ENCODE measurements at places on chromosomes 2 and 18.

DNA sequence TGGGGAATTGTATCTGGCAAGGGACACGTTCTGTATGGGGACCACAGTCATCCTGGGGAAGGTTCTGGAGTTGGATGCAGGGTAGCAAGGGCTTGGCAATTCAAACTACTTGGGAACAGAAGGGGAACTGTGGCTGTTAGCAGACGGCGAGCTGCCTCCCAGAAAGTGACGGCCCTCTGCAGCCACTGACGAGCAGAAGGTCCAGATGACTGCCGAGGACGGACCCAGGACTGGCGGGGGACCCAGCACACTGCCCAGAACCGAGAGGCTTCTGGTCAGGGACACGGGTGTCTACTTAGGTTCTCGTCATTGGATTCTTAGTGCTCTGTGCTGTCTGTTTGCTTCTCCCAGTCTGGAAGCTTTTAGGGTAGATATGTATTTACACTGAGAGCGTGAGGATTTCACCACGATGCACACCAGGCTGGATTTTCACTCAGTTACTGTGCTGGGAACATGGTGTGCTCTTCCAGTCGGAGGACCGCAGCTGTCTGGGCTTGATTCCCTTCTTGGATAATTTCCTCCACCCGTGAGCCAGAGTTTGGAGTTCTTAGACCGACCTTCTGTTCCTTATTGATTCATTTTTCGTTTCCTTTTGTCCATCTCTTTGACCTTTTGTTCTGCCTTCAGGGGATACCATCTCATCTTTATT, 13.4 kb downstream of the GPR35 start:
- no peak for DNase-seq

DNA sequence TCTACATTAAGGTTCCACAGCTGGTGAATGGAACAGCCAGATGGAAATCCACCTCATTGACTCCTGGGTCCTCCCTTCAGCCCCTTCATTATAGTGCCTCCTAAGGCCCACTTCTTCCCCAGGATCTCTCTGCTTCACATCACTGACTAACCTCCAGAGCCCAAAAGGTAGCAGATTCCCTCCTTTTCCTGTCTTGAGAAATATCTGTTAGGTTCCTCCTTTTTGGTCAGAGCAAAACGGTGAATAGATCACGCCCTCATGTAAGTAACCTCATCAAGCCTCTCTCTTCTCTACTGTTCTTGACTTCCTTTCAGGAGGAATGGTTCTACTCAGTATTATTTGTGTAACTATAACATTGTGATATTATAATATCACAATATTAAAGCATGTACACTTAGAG, 155.0 kb upstream of the SRD5A2 start:
- no peak for DNase-seq

- DNase-seq, result no peak
Observed at GRCh38 chr2:118847762-118848172, 319 bp upstream of the EN1 start.

DNA sequence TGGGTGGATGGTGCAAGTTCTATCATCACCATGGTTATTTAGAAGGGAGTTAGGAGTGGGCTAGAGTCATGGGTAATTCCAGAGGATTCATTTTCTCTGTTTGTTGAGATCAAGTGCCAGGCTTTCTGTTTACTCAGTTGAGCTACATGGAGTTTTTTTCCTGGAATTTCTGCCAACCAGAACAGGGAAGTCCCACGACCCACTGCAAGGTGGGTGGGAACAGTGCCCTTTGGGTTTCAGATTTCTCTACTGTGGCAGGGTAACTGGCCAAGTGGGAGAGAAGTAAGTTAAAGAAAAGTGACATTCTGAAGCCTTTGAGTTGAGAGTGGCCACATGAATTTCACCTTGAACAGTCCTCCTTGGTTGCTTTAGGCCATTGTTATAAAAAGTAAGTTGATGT, 138.9 kb downstream of the SLC39A10 start:
- DNase-seq, result no peak

DNA sequence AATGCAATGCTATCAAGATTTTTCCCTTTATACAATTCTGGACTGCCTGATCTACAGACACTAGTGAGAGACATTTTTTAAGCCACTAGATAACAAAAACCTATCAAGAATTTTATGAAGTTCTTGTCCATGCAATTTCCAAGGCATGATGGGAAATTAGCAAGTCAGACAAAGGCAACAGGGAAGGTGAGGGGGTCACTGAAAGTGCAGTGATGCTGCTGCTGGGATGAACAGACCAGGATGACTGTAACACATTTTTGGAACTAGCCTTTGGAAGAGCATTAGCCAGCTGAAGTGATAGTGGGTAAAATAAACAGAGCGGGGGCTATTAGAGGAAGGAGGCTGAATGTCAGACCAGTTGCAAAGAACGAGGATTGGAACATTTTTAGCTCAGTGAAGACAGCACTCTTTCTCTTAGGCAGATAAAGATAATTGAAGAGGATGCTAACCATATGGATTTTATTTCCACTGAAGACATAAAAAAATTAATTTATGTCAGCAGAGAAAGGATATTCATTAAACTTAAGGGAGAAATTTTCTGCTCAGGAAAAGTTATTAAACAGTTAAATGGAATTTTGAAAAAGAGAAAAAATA, 17.9 kb downstream of the NRXN1 start:
- no peak for DNase-seq

GRCh38 chr2:20723543-20723942, 56.6 kb downstream of the GDF7 start:
- DNase-seq, result no peak

DNA sequence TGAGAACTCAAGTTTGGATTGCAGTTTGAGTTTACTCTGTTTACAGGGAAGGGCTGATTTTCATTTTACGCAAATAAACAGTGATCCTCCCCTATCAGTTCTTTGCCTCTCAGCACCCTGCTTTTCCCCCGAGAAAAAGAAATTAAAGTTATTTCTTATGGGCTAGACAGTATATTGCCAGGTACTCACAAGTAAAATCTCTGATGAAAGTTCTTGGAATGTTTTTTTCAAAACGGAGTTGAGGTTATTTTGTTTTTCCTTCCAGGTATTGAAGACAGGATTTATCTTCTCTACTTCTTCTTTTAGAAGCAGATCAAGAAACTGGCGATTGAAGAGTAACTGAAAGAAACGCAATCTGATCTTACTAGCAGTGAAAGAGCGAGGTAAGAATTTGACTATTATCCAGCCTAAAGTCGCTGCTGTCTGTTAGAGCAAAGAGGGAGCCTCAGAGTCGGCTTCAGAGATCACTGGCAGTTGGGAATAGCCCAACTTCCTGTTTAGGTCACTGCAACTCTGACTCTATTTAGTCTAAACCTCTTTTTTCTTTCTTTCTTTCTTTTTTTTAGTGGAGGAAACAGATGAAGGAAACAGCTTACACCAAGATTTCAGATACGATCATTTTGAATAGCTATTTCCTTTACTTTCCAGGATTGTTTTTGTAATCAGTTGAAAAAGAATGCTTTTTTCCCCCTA, at the start of gene TFPI:
TFPI (minus strand) TSS at position 425 of the 693 bp plus-strand sequence. CDS start 50,667 bp downstream, outside the sequence.
- no peak for DNase-seq

DNA sequence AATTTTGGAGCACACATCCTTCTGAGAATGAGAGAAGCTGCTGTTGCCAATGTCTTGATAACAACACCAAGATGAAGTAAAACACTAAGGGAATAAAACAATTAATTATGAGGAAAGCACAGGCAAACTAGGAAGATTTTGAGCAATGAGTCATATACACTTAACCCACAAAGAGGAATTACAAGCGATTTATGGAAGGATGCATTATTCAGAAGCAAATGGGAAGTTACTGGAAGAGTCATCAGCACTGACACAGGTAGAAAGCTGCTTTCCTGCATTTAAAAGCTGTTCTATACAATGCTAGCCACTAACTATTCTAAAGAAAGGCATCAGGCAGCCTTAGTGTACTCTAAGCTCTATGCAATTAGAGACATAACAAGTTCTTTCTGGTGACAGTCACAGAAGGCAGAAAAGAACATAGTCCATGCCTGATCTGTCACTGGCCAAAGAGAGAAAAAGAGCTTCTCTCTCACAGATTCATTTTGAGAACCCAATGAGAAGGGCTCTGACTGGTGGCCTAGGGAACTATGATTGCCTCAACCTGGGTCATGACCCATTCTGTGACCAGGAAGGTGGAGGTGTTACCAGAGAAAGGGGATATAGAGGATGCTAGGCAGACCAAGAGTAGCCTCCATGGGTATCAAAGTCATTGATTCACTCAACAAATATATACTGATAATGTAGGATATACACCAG, 45.4 kb downstream of the M1AP start:
- DNase-seq, result no peak

GRCh38 chr2:8547284-8548064, 134.4 kb upstream of the ID2 start:
- no peak for DNase-seq

- DNase-seq, result no peak
Observed at GRCh38 chr2:198113316-198113715, 308.9 kb downstream of the PLCL1 start.

- no peak for DNase-seq
Observed at GRCh38 chr2:54065411-54065810, 50.0 kb upstream of the ACYP2 start.

- DNase-seq, result no peak
Observed at GRCh38 chr2:42560899-42561298, 7.5 kb upstream of the MTA3 start.

DNA sequence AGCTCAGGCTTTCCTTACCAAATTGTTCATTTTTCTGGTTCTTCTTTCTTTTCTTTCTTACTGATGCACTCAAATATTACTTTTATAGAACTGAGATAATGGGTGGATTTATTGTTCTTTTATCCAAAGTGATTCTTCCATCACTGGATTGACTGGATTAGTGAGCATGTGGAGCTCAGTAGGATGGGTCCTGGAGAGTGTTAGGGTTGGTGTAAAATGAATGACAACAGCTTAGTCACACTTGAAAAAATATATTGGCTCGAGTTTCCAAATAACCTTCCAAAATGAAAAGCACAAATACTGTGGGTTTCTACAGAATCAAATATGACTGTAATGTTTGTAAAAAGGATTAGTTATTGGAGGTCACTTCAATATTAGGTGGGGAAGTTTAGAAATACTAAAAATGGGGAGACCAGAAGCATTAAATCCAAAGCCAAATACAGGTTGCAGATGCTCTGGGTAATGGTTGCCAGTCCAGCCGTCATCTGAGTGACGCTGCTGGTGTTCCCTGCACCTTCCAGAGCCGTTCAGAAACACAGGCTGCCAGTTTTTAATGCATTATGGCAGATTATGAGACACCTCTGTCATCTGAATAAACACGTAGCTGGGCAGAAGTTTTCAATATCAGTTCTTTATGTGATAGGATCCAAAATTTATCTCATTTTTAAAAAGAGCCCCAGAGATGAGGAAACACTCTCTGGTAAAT, 294.8 kb upstream of the NRP2 start:
- no peak for DNase-seq

- no peak for DNase-seq
Observed at GRCh38 chr2:238797537-238797936, 50.3 kb upstream of the TWIST2 start.

- no peak for DNase-seq
Observed at GRCh38 chr2:109255654-109256053, 126.6 kb downstream of the SH3RF3 start.

- no peak for DNase-seq
Observed at GRCh38 chr18:56921896-56922480, 224.9 kb upstream of the BOD1L2 start.

DNA sequence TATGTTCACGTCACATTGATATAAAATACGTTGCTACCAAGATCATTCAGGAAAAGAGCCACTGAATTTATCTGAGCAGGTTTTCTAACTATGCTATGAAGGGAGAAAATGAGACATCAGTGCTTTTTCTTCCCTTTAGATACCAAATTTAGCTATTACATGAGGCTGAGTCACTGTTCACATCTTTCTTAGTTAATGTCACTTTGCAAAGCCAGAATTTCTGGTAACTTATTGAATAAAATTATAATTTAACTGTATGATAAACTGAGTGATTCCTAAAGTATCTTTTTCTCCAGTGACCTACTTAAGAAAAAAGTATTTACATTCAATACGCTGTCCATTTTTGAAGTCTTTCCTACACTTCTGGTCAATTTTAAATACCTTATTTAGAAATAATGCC, 22.7 kb downstream of the C1D start:
- DNase-seq, result no peak

DNA sequence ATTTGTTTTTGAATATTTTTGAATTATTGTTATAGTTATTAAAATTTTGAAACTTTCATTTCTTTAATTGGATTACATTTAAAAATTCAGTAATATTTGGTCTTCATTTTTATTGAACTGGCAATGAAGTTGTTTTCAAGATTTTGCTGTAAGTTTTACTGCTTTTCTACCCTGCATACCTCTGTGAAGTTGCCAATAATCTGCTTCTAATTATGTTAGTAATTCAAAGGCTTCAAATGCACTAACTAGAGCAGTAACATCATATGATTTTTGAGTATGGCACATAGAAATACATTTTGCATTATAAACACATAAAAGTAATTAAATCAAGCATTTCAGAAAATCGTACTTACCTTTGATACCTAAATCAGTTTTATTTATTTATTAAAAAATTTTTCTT, 40.3 kb upstream of the FAM171B start:
- no peak for DNase-seq

- DNase-seq, result no peak
Observed at GRCh38 chr2:240277073-240277806, 136.8 kb upstream of the OTOS start.

DNA sequence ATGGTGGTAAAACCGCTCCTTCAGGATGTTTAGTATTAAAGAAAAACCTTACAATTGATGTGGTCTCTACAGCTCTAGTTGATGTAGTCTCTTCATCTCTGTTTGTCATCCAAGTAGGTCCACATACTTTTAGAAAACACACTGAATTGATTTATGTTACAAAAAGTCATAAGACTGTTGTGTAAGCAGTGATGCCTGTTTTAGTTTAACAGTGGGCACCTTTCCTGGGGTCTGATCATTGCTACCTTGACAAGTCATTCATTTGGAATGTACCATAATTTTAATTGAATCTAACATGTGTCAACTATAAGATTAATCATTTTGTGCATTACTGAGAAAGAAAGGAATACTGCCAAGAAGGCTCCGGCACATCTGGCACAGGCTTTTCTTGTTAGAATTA, 34.3 kb downstream of the GIGYF2 start:
- DNase-seq, result no peak

DNA sequence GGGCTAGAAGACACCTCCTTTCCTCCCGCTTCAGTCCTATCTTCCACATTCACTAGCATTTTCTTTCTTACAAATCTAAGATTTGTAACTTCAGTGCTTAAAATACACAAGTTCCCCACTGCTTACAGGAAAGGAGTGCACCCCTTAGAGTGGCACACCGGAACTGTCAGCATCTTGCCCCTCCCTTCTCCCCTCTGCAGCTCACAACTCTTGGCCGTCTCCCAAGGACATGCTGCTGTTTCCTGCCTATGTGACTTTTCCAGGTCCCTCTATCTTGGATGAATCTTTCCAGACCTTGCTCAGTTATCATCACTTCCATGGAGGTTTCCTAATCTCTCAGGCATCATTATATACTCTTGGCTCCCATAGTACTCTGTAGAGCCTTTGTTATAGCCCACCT, 334.8 kb downstream of the CELF4 start:
- DNase-seq, result no peak
